ENCODE measurements at places on chromosomes 12 and 14.

DNA sequence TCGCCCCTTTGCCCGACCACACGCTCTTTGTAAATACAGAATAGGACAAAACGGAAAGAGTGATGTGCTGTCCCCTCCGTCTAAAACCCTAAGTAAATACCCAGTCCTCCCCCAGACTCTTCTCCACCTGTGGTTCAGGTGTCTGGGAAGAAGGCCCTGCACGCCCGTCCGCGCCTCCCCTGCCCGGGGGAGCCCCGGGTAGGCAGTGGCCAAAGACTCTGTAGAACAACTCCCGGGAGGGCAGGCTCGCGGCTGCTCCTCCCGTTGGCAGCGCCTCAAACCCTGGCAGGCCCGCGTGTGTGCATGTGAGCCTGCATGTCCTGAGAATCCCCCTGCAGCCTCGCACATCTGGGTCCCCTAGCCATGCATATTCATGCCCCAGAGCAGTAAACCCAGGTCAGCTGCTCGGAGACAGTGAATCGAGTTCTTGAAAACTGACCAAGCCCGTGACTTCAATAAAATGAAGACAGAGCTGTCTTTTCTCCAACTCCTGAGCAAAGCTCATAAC lies 165.8 kb downstream of the MON2 start:
- DNase-seq = peak; percentile 4

- DNase-seq = no peak
Measured at GRCh38 chr12:65854629-65855028, 30.3 kb downstream of the HMGA2 start.

DNA sequence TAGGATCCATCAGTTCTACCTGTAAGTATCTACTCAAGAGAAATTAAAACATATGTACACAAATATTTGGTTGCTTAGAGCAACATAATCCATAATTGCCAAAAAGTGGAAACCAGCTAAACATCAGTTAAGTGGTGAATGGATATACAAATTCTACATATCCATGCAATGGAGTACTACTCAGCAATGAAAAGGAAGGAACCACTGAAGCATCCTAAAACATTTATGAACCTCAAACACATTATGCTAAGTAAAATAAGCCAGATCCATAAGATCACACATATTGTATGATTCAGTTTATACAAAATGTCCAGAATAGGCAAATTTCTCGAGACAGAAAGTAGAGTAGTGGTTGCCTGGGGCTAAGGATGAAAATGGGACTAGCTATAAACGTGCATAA lies 8.4 kb upstream of the ARHGAP5 start:
- DNase-seq = no peak

GRCh38 chr12:100279607-100280244 lies 12.7 kb downstream of the SCYL2 start:
- DNase-seq = no peak

DNA sequence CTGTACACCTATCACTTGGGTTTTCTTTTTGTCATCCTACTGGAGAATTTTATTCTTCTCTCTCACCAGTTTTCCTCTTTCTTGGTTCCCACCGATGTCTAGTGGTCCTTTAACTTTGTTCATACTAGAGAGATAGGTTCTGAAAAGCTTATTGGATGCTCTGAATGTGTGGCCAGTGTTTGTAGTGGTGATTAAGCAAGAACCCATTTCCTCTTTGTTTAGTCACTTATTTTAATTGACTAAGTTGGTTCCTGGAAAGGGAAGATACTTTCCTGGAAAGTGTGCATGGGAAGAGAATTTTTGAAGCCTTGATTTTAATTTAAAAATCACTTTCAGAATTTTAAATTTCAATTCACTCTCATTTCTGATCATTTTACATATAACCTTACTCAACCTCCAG lies 127.2 kb downstream of the OTOGL start:
- DNase-seq = peak; percentile 17

DNA sequence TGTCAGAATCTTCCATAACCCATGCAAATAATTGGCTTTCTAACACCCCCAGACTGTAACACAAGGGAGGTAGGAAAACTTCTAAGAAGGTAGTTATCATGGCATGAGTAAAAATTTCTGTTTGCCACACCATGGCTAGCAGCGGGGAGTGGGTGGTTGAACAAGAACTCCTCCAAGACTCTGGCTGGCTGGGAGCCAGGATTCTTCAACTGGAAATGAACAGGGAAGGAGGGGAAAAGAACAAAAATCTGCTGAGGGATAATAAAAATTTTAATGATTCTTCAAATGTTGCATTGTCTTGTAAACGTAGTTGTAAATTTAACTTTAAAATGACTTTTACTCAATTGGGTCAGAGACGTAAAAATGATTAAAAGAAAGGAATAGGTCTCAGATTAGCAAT lies 78.9 kb downstream of the AKAP6 start:
- no peak for DNase-seq

DNA sequence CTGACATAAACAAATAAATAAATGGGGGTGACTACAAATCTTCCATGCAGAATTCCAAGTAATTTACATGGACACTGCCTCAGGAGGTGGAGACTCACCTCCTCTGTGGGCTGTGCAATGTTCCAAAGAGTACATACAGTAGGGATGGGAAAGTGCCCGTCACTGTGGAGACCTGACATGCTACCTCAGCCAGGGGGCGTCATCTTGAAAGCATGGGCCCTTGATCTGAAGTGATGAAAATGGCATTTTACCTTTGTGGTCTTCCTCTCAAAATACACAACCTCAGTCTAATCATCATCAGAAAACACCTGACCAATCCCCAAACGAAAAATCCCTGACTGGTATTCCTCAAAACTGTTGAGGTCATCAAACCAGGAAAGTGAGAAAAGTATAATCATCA lies 48.4 kb downstream of the ANAPC7 start:
- no peak for DNase-seq

DNA sequence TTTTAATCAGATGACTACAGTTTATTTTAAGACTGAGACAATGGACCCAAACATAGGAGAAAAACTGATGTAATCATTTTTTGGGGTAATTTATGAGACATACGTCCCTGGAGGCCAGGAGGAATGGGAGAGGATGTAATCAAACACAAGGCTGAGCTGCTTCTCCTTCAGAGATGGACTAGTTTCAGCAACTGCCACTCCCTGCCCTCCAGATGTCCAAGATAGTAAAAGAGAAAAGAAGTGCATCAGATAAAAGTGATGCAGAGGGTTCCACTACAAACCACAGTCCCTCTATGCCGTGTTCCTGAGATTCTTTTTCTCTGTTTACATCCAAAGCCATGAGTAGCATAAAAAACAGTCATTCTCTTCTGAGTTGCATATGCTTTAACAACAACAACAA lies 101.1 kb downstream of the DACT1 start:
- DNase-seq = no peak

- no peak for DNase-seq
Measured at GRCh38 chr12:106071686-106072085, 67.1 kb downstream of the NUAK1 start.

- peak; percentile 40 for DNase-seq
Measured at GRCh38 chr12:93572712-93573551, 457 bp downstream of the SOCS2 start.

DNA sequence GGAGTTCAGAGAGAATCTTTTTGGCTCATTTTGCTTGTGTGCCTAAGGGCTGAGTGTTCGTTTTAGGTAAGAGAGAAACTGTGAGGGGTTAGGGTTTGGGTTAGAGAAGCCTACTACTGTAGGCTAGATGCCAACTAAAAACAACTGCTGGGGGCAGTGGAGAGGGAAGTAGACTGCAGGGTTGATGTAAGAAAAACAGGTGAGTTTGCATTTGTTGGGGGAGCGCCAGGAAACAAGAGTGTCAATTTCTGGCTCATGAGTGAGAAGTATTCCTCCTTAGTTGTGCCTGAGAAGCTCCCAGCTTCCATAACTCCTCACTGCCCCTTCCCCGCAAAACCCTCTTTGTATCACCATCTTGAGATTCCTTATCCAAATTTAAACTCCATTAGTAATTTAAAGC lies 92.3 kb downstream of the DERA start:
- DNase-seq = no peak

Measured in suppressor macrophage treated with lipopolysaccharide for 4 hours (primary cell).